ENCODE measurements at places on chromosomes 2 and 18.

DNA sequence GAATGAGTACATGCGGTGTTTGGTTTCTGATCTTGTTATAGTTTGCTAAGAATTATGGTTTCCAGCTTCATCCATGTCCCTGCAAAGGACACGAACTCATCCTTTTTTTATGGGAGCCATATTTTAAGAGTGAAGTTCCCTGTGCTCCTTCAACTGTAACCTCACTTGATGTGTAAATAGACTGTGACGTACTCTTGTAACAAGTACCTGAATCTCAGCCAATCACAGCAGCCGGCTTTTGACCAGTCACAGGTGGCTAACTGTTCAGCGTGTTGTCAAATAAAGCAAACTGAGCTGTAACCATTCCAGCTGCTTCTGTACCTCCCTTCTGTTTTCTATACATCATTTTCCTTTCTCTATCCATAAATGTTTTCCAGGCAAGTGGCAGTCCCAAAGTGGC lies 774.3 kb upstream of the HS6ST1 start:
- no peak for DNase-seq

- no peak for DNase-seq
Measured at GRCh38 chr2:123715467-123715982, 309.6 kb upstream of the CNTNAP5 start.

DNA sequence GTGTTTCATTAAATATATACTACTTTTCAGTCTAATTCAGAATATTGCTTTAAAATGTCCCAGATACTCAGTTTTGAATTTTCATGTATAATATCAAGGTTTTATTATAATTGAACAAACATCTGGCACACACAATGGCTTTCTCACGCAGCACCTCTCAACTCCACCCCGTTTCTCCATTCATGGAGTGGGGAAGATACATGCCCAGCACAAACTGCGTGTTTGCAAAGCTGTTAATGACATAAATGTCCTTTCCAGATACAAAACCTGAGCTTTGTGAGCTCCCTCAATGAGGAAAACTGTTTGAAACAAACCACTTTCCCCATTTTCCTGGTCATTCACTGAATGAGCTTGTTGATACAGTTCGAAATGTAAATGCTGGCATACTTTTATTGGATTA lies 150.3 kb upstream of the RASGRP3 start:
- no peak for DNase-seq

DNA sequence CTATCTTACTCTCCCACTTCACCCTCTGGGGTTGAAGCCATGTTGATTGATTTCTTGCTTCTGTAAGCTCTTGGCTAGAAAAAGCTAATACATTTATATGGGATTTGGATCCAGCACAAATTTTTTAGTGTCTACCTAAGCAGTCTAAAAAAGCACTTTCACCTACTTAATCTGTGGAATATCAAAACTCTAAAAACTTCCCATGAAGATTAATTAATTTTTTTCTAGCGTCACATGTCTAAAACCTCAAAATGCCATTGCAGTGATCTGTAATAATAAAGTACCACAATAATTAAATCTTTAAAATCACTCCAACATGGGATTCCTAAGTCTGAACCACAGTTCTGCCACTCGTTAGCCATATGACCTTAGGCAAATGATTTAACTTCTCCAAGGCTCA lies 180.1 kb downstream of the EN1 start:
- DNase-seq = no peak

- no peak for DNase-seq
Measured at GRCh38 chr2:119914266-119914665, 98.6 kb upstream of the EPB41L5 start.

DNA sequence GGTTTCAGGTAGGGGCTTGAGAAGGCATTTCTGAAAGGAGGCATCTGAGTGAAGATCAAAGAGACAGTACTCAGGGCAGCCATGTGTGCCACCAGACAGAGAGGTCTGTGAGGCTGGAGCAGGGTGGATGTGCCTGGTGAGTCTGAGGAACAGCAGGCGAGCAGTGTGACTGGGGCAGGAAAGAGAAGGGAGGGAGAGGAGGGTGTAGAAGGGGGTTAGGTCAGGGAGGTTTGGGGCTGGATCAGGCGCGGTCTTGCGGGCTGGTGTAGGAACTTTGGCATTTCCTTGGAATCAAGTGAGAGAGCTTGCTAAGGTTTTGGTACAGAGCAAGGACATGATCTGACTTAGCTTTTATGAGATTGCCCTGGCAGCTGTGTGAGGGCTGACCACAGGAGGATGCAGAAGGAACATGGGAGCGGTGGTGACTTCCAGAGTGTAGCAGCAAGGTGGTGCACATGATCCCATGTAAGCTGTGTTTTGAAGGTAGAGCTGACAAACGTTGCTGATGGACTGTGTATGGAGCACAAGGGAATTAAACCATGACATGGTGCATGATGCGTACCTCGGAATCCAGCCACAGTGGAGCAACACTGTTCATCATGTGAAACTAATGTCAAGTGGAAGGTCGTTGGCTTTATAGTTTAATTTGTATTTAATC lies 13.9 kb downstream of the RAB31 start:
- DNase-seq = no peak

DNA sequence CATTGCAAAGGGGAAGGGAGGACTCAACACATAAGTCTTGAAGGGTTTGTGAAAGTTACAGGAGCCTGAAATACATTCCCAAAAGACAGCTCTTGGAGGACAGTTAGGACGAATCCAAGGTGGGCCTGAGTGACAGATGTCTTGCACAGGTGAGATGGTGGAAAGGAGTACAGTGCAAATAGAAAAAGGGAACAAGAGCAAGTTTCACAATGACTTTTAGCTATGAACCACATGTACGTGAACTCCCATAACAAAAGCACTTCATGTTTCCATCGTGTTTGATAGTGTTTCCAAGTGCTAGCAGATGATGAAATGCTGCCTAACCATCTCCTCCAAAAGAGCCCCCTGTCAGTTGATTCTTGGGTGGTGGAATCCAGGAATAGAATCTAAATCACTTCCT lies 1.8 kb downstream of the IL18RAP start:
- no peak for DNase-seq

DNA sequence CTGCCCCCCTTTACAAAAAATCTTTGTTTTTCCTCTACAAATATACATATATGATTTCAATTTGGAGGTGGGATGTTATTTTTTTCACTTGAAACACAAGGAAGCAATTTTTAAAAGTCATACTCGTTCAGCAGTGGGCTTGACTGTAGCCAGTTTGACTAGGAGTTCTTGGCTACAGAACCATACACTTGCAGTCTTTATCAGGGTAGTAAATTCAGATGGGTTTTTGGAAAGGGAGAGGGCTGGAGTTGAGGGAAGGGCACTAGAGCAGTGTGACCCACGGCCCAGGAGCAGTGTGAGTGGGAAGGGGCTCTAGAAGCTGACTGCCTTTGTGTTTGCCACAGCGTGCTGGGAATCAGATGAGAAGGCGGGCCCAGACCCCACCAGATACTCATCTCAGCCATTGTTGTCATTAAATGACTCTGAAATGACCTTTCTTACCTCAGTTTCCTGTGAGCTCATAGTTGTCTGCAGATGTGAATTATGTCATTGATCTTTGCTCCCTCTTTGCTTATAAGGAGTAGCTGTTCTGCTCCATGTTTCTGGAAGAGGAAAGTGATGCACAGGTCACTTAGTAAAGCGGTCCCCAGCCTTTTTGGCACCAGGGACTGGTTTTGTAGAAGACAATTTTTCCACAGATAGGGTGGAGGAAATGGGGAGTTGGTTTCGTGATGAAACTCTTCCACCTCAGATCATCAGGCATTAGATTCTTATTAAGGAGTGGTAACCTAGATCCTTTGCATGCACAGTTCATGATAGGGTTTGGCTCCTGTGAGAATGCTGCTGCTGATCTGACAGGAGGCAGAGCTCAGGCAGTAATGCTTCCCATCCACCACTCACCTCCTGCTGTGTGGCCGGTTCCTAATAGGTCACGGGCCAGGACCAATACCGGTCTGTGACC lies 116.8 kb downstream of the SPTBN1 start:
- DNase-seq = no peak

DNA sequence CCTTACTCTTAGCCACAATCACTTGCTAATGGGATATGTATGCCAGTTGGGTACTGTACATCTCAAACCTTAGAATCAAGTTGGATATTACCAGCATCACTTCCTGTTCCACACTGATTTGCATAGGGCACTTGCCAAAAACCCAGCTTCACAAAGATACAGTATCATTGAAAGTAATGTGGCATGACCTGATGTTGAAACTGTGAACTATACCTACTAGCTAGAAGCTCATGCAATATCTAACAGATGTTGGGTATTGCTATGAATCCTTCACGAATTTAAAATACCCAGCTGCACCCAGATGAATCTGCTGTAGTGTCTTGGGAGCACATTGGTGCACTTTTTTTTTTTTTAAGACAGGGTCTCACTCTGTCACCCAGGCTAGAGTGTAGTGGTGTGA lies 6.5 kb upstream of the STAMBP start:
- no peak for DNase-seq

DNA sequence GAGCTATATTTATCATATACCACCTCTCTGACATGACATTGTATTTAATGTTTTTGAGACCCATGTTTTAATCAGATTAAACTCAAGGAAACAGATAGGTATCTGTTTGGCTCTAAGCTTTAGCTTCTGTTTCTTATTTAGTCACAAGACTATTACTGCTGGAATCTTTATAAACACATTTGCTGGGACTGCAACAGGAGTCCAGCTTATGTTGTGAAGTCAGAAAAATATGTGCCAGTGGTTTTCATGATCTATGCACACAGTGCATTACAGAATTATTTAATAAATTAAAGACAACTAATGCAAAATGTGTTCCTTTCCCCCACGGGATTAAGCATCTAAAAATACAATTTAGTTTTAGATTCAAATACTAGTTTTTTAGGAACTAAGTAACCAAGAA lies 338.9 kb downstream of the ZEB2 start:
- no peak for DNase-seq

DNA sequence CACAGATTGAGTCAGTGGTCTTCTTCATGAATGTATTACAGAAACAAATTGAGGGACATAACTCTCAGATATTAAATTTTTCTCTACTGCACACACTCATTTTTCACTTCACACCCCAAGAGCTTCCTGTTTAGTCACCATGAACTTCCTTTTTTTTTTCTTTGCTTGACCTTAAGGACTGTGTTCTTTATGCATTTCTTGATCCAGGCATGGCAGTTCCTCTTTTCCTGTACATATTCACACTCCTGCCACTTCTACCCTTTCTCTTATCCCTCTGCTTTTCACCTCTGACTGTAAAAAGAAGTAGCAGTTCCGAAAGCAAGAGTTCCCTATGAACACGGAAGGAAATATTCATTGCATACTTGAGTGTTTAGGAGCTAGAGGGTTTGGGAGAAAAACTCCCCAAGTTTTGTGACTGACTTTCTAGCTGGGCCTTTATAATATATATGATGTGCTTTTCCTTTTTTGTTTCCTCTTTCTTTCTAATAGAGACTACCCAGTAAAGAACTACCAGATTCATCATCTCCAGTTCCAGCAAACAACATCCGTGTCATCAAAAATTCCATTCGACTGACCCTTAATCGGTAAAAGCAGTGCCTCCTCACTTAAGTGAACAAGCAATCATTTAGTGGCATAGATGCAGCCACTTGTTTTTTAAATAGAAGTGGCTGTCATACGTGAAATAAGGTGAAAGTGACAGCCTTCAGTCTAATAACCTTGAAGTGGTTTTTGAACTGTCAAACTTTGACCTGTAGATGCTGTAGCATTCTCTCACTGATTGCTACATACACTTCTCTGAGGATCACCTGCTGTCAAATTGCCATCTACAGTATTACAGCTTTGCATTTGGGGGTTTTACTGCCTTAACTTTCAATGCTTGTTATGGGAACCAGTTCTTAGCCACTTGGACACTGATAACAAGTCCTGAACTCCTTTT lies 40.8 kb downstream of the PAPOLG start:
- DNase-seq = no peak

- no peak for DNase-seq
Measured at GRCh38 chr2:207300817-207301216, 135.1 kb upstream of the KLF7 start.

GRCh38 chr2:66240286-66240685 lies 194.6 kb upstream of the MEIS1 start:
- no peak for DNase-seq

- no peak for DNase-seq
Measured at GRCh38 chr18:79241755-79242154, 154.0 kb upstream of the NFATC1 start.

- no peak for DNase-seq
Measured at GRCh38 chr2:239496700-239497099, 95.9 kb upstream of the HDAC4 start.

- DNase-seq = no peak
Measured at GRCh38 chr2:102122115-102122514, 20.4 kb upstream of the IL1R1 start.

DNA sequence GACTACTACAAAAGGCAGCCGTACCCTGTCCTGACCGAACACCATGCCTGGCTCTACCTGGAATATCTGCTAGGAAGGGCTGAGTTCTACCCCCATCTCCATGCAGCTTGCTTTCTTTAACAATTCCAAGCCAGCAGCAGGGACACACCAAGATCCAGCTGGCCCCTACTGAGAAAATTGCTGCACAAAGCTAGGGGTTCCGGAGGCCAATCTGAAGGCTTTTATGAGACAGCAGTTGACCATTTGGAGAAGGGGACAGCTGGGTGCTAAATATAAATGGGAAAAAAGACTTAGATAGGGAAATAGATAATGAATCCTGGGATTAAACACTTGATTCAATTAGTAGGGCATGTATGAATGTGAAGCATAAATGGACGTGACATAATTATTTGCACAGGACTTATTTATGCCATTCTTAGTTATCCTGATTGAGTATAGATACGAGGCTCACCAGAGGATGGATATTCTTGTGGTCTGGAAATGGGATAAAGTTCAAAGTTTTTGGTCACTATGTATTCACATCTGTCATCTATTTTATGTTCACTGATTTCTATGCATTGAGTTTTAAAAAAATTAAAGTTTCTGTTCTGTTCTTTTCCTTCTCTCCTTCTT lies 204.0 kb downstream of the ZNF521 start:
- DNase-seq = no peak

DNA sequence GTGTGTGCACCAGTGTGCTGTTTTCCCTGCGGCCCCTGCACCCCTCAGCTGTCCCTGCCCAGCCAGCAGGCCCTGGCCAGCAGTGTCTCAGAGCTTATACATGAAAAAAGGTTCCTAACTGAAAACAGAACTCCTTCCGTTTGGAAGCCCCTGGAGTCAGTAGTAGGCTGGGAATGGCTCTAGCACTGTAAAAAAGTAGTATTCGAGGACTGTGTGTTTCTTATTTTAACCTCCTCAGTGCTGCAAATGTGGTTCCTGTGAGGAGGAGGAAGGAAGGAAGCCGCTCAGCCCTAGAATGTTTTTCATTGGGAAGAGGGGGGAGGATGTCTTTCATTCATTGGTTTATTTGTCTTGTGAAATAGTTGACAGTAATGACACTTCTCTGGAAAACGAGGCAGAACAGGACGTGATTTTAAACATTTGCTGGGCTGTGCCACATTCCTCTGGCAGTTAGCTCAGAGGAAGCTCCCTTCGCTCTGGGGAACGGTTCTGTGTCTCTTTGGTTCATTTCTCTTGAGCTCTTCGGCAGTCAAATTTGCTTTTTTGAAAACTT lies 103.5 kb downstream of the SPTBN1 start:
- DNase-seq = no peak

DNA sequence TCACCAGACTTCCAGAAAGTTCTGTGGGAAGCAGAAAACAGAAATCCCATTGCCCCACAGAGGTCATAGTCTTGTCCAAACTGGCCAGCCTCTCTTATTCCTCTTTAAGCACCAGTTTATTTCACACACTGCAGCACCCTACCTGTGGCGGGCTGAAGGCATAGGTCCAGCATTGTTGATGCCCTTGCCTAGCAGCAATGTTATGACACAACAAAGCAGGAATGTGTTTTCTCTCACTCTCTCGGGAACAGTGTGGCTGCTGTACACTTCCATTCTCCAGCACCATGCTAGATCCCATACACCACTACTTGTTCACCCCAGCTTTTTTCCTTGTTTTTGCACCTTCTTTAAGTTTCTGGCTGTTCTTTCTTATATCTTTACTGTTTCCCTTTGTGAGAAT lies 181.6 kb downstream of the DNAH6 start:
- no peak for DNase-seq
